Skin of body (tissue), 3 donors: ENCODE measurements at places on chromosomes 1 and 21. TPM values are rescaled to one million over a fixed set of nuclear protein-coding genes. Genes with fewer than 3 reads are reported as not detected.

TNFAIP8L2 gene
- total RNA-seq = 2.2 TPM

CCDC185 gene
- not detected for total RNA-seq

SH3BGR gene
- total RNA-seq = 12.4 TPM

SPRR2G gene
- 13.6 TPM for total RNA-seq

DMRTB1 gene
- total RNA-seq = not detected

SPATA45 gene
- total RNA-seq = 0.89 TPM

IGSF9 gene
- 8.4 TPM for total RNA-seq

CRP gene
- total RNA-seq = not detected

MANEAL gene
- total RNA-seq = 3.5 TPM

RGS5 gene
- 20.6 TPM for total RNA-seq

SH2D1B gene
- total RNA-seq = not detected

FNDC5 gene
- total RNA-seq = 25.4 TPM

OR6N1 gene
- total RNA-seq = not detected

CFHR4 gene
- not detected for total RNA-seq

HOOK1 gene
- 13.3 TPM for total RNA-seq

KCNA2 gene
- total RNA-seq = 0.79 TPM

OR2T27 gene
- total RNA-seq = not detected

FAM78B gene
- 1.5 TPM for total RNA-seq

LYPD8 gene
- not detected for total RNA-seq

ST6GALNAC3 gene
- 3.6 TPM for total RNA-seq

ZNF684 gene
- 5.6 TPM for total RNA-seq

ETV3L gene
- not detected for total RNA-seq

NECAP2 gene
- total RNA-seq = 45.6 TPM

ERICH3 gene
- total RNA-seq = 0.10 TPM

SLAMF7 gene
- 0.49 TPM for total RNA-seq

FCRL1 gene
- 0.39 TPM for total RNA-seq

ANXA9 gene
- 4.7 TPM for total RNA-seq

CCDC24 gene
- 2.0 TPM for total RNA-seq

TFF2 gene
- total RNA-seq = not detected

TMEM59 gene
- total RNA-seq = 185 TPM

GPR25 gene
- total RNA-seq = not detected

ADGRB2 gene
- total RNA-seq = 9.4 TPM

HES2 gene
- 5.9 TPM for total RNA-seq

ZYG11A gene
- total RNA-seq = 0.30 TPM

TPTE gene
- total RNA-seq = not detected

MSH4 gene
- 0.39 TPM for total RNA-seq

LEFTY2 gene
- total RNA-seq = 6.7 TPM

DNALI1 gene
- 1.1 TPM for total RNA-seq

CSF1 gene
- 9.8 TPM for total RNA-seq

CFAP141 gene
- not detected for total RNA-seq

MYCL gene
- 9.6 TPM for total RNA-seq

OR10J1 gene
- not detected for total RNA-seq

DEPDC1 gene
- 7.8 TPM for total RNA-seq

IVL gene
- total RNA-seq = 71.5 TPM
